Neural progenitor cell (in vitro differentiated cells): ENCODE measurements at places on chromosomes 1 and 21. TPM values are rescaled to one million over a fixed set of nuclear protein-coding genes. Genes with fewer than 3 reads are reported as not detected.

DNA sequence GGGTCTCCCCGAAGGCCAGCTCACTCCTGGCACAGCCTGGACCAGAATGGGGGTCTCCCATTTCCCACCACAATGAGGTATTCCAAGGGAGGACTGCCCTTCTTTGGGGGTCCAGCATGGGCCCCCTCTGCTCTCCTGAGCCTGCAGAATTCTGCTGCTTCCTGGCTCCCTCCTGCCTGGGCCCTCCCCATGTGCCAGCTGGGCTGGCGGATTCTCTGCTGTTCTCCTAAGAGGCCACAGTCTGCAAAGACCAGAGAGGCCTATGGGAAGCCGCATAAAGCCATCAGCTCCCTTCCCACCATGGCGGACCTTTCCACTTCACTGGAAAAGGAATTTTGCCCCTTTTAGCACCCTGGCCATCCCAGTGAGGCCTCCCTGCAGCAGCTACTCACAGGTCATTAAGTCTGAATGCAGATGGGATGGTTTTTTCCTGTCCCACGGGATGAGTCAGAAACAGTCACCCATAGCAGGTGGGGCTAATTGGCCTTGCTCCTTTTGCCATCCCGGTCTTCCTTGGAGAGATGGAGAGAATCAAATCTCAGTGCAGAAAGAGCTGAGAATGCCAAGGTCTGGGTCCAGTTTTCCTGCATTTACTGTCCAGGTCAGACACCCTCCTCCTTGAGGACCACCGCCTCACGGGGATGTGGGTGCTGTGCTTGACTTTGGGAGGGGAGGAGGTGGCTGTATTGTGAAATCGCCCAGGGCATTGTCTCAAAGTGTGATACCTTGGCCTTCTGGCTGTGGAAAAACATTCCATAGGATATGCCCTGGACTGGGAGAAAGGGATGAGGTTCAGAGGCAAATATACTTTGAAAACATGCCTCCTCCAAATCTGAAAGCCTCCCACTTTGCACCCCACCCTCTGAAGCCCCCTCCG, 23.2 kb downstream of the MYBPH start:
- no peaks in the 10 kb centered on the region for H3K36me3 ChIP-seq
- H3K27me3 ChIP-seq: no peaks in the 10 kb centered on the region
- H3K4me1 ChIP-seq: peaks cover 63% of the 10 kb centered on the region
- no peak overlapping the region for H3K27ac ChIP-seq

- H3K27ac ChIP-seq: no peak overlapping the region
- DNase-seq: no peak
Measured at GRCh38 chr1:17276568-17276967, 27.7 kb downstream of the PADI3 start.

DNA sequence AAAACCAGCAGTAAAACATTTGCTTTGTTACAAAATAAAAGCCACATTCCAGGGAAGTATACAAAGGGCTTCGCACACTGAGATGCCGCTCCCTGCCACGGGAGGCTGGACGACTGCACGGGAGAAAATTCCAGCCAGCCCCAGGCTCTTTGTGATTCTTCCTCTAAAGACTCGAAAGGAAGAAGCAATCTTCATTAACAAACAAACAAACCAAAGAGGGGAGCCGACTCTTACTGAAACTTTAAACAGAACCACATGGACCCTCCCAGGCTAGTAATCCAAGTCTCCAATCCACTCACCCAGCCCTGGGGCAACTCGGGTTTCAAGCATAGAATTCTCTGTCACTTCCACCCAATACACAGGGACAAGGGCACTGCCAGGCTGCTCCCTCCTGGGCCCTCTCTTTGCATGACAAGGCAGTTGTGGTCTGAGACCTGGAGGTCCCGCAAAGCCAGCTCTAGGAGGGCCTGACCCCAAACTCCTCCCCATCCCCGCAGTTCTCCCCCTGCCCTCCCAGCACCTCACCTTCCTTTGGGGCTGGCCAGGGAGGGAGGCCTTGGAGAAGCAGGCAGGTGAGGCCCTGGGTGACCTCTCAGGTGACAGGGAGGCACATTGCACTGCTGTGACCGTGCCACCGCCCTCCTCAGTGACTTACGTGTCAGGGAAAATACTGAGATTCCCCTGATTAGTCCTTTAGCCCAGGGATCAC, 26.6 kb upstream of the COL18A1 start:
- peaks cover 20% of the 10 kb centered on the region for H3K4me1 ChIP-seq
- H3K27ac ChIP-seq: peak overlapping the region; percentile 99

- no peak for DNase-seq
- no peaks in the 10 kb centered on the region for H3K4me1 ChIP-seq
- no peaks in the 10 kb centered on the region for H3K27me3 ChIP-seq
- no peak overlapping the region for H3K4me3 ChIP-seq
Measured at GRCh38 chr1:218591966-218592365, 246.8 kb downstream of the TGFB2 start.

BEND5 gene
- total RNA-seq: 15.9 and 17.6 TPM in 2 replicates

- no peaks in the 10 kb centered on the region for H3K4me1 ChIP-seq
- DNase-seq: no peak
- H3K4me3 ChIP-seq: no peak overlapping the region
Measured at GRCh38 chr1:75996196-75996595, 64.0 kb upstream of the ASB17 start.

WNT3A gene
- total RNA-seq: 0.12 TPM in 1 of 2 replicates, not detected in the other

- no peaks in the 10 kb centered on the region for H3K36me3 ChIP-seq
- no peaks in the 10 kb centered on the region for H3K27me3 ChIP-seq
- no peaks in the 10 kb centered on the region for H3K4me1 ChIP-seq
- no peak overlapping the region for H3K4me3 ChIP-seq
- no peak for DNase-seq
Measured at GRCh38 chr1:48080331-48081255, 83.4 kb upstream of the TRABD2B start.
